ENCODE measurements at places on chromosomes 13 and 19. TPM values are rescaled to one million over a fixed set of nuclear protein-coding genes. Genes with fewer than 3 reads are reported as not detected.

GRCh38 chr19:39352381-39353255 is 10.4 kb downstream of the SAMD4B start:
- H3K27ac ChIP-seq: no peak overlapping the region
- H3K4me1 ChIP-seq: no peaks in the 10 kb centered on the region
- no peak overlapping the region for H3K4me3 ChIP-seq
- H3K36me3 ChIP-seq: peaks cover 34% of the 10 kb centered on the region
- no peak for DNase-seq
- no peaks in the 10 kb centered on the region for H3K27me3 ChIP-seq

Gene NLRP5
- total RNA-seq: not detected

- H3K36me3 ChIP-seq: no peaks in the 10 kb centered on the region
- H3K4me1 ChIP-seq: peaks cover 64% of the 10 kb centered on the region
- no peak within 1 kb of the TSS for H3K27ac ChIP-seq
- H3K4me3 ChIP-seq: peak within 1 kb of the TSS; percentile 75
- DNase-seq: peak; percentile 11
These were observed at the start of gene LAIR1 for GRCh38 chr19:54364775-54365257. Gene LAIR1 (minus strand): TSS chr19:54364931. CDS start chr19:54364804, 127 bp downstream.

- peaks cover 29% of the 10 kb centered on the region for H3K4me1 ChIP-seq
- H3K27ac ChIP-seq: peak overlapping the region; percentile 61
- no peaks in the 10 kb centered on the region for H3K36me3 ChIP-seq
- peak overlapping the region; percentile 51 for H3K4me3 ChIP-seq
These were observed 1.6 kb upstream of the ZBTB7A start for GRCh38 chr19:4068047-4068966.

- DNase-seq: peak; percentile 50
- peaks cover 51% of the 10 kb centered on the region for H3K4me1 ChIP-seq
- no peaks in the 10 kb centered on the region for H3K27me3 ChIP-seq
- H3K27ac ChIP-seq: no peak overlapping the region
- H3K4me3 ChIP-seq: no peak overlapping the region
These were observed 3.2 kb upstream of the NKG7 start for GRCh38 chr19:51375504-51376221.
